Ascending aorta (tissue), 2 donors: ENCODE measurements at places on chromosomes 1 and 21. TPM values are rescaled to one million over a fixed set of nuclear protein-coding genes. Genes with fewer than 3 reads are reported as not detected.

DNA sequence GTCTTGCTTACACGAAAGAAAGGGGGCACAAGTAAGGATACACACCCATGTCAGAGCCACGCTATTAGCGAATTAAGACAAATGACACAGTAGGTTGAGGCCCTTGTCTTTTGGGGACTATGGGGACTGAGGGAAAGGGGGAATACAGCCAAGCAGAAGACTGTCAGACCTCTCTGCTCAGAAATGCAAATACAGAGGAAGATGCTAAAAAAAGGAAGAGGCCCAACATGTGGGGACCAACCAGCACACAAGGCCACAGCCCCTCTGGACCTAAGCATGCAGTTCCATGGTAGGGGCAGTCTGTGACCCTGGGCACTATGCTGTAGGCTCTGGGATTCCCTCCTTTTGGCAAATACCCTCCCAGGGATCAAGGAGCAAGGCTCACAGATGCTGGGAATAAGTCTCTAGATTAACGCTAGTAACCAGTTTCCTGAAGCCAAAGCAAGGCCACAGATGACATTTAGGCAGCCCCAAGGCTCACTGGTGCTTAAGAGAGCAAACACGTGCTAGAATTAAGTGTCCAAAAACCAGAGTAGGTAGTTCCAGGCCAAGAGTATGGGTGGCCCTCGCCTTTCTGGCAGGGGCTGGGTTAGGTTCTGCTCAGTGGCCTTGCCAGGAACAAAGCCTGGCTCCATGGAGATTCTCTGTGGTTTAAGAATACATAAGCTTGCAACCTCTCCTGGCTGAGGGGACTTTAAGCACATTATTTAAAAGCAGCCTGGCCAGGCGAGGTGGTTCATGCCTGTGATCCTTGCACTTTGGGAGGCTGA is 38.2 kb downstream of the RABIF start:
- no peak overlapping the region for H3K27ac ChIP-seq
- no peak overlapping the region for H3K4me3 ChIP-seq
- H3K4me1 ChIP-seq: no peaks in the 10 kb centered on the region
- no peak for DNase-seq

- no peak overlapping the region for H3K4me3 ChIP-seq
- no peak overlapping the region for H3K27ac ChIP-seq
- peaks cover 24% of the 10 kb centered on the region for H3K36me3 ChIP-seq
- H3K4me1 ChIP-seq: no peaks in the 10 kb centered on the region
- H3K27me3 ChIP-seq: no peaks in the 10 kb centered on the region
- DNase-seq: no peak
Observed at GRCh38 chr1:207364614-207365013, 43.1 kb downstream of the CD55 start.

DNA sequence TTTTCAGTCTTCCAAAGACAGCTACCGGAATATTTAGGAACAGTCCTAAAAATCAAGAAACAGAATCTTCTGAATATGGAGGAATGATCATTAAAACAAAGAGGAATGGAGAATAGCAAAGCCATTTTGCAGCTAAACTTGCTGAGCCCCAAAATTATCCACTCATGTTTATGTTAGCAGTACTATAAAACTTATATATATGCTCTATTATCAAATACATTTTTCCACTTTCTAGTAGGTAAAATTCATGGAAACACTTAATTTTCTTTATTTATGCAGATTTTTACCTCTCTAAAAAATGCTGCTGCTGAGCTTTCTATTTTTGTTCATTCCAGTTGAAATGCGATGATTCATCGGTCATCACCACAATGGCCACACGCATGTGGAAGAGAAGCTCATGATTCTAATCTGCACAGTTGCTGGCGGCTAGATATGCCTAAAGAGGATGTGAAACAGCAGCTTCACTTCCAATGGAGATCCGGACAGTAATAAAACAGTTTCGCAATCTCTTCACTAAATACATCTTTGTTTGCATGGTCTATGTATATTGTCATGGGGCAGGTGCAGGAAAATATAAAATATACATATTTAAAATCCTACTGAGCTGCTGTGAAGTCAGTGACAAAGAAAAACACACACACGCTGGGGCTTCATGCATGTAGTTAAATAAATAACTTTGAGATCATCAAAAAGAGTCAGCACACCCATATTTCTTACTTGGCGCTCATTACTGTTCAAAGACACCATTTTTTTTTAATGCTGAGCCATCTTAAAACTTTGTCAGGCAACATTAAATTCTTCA is 292.2 kb downstream of the SMYD3 start:
- H3K36me3 ChIP-seq: no peaks in the 10 kb centered on the region
- H3K27me3 ChIP-seq: no peaks in the 10 kb centered on the region
- no peaks in the 10 kb centered on the region for H3K4me1 ChIP-seq
- DNase-seq: no peak

GRCh38 chr1:55084257-55084656 is 44.9 kb downstream of the PCSK9 start:
- H3K27ac ChIP-seq: no peak overlapping the region
- DNase-seq: no peak
- H3K27me3 ChIP-seq: no peaks in the 10 kb centered on the region
- no peaks in the 10 kb centered on the region for H3K4me1 ChIP-seq
- H3K4me3 ChIP-seq: no peak overlapping the region

DNA sequence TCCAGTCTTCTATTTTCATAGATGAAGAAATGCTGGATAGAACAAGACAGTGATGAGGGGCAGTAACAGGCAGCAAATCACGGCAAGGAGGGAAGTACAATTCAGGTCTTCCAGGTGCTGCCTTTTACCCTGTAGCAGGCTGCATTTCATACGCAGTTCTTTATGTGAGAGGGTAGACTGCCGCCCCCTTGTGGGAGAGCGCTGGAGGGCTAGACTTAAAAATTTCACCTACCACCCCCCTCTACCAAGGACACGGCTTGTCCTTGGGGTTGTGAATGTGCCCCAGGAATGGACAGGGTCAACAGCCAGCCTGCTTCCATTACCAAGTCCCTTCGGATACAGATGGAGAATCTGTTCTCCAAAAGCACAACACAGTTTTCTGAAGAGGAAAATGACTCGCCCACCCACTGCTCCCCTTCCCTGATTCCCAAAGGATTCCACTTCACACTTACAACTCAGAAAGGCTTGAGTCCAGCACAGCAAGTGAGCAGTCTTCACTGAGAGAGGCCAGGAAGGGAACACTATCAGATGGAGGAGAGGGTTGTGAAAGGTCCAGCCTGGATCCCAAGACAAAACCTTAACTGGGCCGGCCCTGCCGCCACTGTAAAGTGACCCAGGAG is 7.4 kb downstream of the WDR77 start:
- no peak for DNase-seq
- peaks cover 49% of the 10 kb centered on the region for H3K36me3 ChIP-seq
- no peak overlapping the region for H3K27ac ChIP-seq
- H3K4me3 ChIP-seq: no peak overlapping the region

DNA sequence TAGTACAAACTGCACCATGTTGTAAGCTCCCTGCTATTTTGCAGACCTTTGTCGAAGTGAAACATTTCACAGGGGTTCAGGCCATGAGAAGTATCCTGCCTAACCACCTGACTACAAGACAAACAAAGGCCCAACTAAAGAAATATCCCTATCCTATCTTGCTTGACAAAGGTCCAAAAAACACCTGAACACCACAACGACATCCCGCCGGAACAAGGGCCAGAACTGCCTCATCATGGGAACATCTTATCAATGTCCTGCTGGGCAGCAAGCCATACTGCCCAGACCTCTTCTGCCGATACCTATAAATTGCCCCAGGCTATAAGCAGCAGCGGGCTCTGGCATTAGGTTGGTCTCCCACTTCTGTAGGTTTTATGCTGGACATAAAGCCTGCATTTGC is 12.3 kb downstream of the MYSM1 start:
- H3K27me3 ChIP-seq: no peaks in the 10 kb centered on the region
- no peak overlapping the region for H3K27ac ChIP-seq
- H3K36me3 ChIP-seq: peaks cover 37% of the 10 kb centered on the region
- DNase-seq: no peak

- H3K27me3 ChIP-seq: no peaks in the 10 kb centered on the region
- no peak overlapping the region for H3K4me3 ChIP-seq
- H3K36me3 ChIP-seq: no peaks in the 10 kb centered on the region
- DNase-seq: no peak
Observed at GRCh38 chr1:20342294-20343148, 51.8 kb downstream of the VWA5B1 start.

DNA sequence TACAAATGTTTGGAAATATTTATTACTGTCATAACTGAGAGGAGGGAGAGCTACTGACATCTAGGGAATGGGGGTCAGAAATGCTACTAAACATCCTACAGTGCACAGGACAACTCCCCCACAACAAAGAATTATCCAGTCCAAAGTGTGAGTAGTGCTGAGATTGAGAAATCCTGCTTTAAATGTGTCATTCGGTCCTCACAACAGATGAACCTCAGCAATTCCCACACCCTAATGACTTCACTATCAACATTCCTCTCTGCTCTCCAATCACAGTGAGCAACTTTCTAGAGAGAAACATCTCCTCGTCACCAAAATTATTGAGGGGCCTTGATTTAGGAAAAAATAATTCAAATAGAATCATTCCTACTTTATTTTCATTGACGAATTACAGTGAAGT is 18.0 kb downstream of the OMA1 start:
- no peak for DNase-seq
- no peak overlapping the region for H3K4me3 ChIP-seq
- no peaks in the 10 kb centered on the region for H3K4me1 ChIP-seq
- no peak overlapping the region for H3K27ac ChIP-seq

DNA sequence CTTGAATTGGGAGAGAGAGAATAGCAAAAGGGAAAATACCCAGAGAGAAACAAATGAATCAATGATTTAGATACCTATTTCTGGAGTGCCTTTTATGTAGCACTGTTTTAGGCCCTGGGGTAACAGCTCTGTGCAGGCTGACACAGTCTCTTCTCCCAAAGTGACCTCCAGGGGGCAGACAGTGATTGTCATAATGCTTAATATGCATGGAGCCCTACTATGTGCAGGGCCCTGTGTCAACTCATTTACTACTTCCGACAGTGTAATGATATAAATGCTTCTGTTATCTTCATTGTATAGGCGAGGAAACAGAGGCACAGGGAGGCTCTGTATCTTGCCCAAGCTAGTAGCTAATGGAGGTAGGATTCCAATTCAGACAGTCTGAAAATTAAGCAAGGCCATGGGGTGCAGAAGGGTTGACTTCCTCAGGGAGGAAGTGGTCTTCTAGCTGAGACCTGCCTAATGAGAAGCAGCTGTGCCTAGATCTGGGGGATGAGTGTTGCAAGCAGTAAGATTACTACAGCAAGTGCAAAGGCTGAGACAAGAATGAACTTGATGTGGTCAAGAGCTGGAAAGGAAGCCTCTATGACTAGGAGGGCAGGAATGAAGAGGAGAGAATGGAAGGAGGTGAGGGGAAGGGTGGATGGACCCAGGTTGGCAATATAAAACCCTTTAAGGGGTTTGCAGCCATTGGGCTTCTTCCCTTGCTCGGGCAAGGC is 16.2 kb upstream of the SERINC2 start:
- H3K27ac ChIP-seq: no peak overlapping the region
- H3K36me3 ChIP-seq: no peaks in the 10 kb centered on the region
- no peaks in the 10 kb centered on the region for H3K27me3 ChIP-seq
- H3K4me3 ChIP-seq: no peak overlapping the region
- H3K4me1 ChIP-seq: no peaks in the 10 kb centered on the region

- H3K4me1 ChIP-seq: no peaks in the 10 kb centered on the region
- no peak overlapping the region for H3K4me3 ChIP-seq
- no peak for DNase-seq
- H3K27ac ChIP-seq: no peak overlapping the region
- H3K36me3 ChIP-seq: no peaks in the 10 kb centered on the region
Observed at GRCh38 chr1:215059947-215060346, 22.6 kb upstream of the KCNK2 start.

GRCh38 chr1:4355839-4356238 is 298.6 kb upstream of the AJAP1 start:
- no peak for DNase-seq
- no peak overlapping the region for H3K4me3 ChIP-seq
- H3K4me1 ChIP-seq: no peaks in the 10 kb centered on the region
- H3K36me3 ChIP-seq: no peaks in the 10 kb centered on the region
- H3K27ac ChIP-seq: no peak overlapping the region

- no peaks in the 10 kb centered on the region for H3K36me3 ChIP-seq
- H3K4me3 ChIP-seq: peak overlapping the region; percentile 79
- H3K27me3 ChIP-seq: no peaks in the 10 kb centered on the region
- DNase-seq: peak; percentile 80
- peak overlapping the region; percentile 99 for H3K27ac ChIP-seq
Observed at GRCh38 chr1:198156111-198156744, 570 bp upstream of the NEK7 start.

DNA sequence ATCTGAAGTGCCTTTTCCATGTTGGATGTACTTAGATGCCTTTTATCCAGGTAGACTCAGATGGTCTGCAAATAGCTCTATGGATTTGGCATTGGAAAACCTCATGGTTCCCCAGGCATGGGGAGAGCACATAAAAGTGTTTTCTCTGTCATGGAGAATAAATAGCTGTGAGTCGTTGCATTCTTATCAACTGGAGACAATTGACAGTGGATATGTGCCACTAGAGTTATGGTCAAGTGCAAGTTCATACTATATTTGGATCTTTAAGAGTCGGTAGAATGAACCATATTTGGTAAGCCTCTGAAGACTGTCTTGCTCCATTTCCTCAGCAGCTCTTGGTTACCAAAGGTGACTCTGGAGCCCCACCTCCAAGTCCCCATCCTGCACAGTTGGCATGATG is 83.7 kb downstream of the ROR1 start:
- peaks cover 4% of the 10 kb centered on the region for H3K4me1 ChIP-seq
- H3K27me3 ChIP-seq: no peaks in the 10 kb centered on the region
- no peak for DNase-seq
- no peak overlapping the region for H3K4me3 ChIP-seq

DNA sequence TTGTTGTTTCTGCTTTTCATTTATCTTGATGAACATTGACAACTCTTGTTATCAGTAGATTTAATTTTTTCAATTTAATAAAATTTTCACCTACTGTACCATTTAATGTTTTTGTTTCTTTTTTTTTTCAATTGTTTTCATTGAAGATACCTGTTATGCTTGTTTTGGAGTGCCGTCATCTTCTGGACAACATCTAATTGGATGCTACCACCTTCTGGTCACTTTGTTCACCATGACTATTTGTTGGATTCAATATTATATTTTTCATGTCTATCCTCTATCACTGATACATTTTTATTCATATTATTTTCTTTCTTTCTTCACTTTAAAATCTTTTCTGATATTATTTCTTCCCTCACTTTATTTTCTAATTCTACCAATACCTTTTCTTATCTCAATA is 14.0 kb downstream of the KRTAP21-2 start:
- no peaks in the 10 kb centered on the region for H3K27me3 ChIP-seq
- no peaks in the 10 kb centered on the region for H3K36me3 ChIP-seq
- H3K4me3 ChIP-seq: no peak overlapping the region
- no peak overlapping the region for H3K27ac ChIP-seq

GRCh38 chr1:234942879-234943506 is 185.6 kb downstream of the TOMM20 start:
- H3K4me1 ChIP-seq: peaks cover 9% of the 10 kb centered on the region
- H3K27me3 ChIP-seq: no peaks in the 10 kb centered on the region
- no peak overlapping the region for H3K27ac ChIP-seq

The FAM20B gene
- 17.3 TPM for total RNA-seq

The ZMYND12 gene
- not detected for total RNA-seq

The KRTAP11-1 gene
- total RNA-seq: not detected

The MECR gene
- total RNA-seq: 1.2 TPM

The GCLM gene
- 3.3 TPM for total RNA-seq

The NHLH1 gene
- total RNA-seq: not detected

The CCDC27 gene
- total RNA-seq: not detected
